DMS79 treated with DMSO at 0.1 percent for 48 hours (cell line): ENCODE measurements at places on chromosomes 3 and 15.

DNA sequence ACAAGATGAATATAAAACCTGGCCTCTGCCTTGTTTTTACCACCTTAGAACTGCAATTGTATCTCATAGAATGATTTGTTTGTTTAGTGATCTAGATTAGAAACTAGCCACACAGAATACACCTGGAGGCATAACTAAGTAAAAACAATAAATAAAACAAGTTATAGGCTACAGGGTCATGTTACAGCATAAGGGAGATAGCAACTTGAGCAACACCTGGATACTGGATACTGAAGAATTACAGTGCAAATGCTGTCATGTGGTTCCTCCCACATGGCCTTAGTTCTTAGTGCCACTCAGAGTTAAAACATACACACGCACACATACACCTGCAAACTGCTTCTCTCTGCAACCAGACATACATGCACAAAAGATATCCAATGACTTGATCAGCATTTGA is 563.4 kb upstream of the DPPA4 start:
- DNase-seq = no peak

DNA sequence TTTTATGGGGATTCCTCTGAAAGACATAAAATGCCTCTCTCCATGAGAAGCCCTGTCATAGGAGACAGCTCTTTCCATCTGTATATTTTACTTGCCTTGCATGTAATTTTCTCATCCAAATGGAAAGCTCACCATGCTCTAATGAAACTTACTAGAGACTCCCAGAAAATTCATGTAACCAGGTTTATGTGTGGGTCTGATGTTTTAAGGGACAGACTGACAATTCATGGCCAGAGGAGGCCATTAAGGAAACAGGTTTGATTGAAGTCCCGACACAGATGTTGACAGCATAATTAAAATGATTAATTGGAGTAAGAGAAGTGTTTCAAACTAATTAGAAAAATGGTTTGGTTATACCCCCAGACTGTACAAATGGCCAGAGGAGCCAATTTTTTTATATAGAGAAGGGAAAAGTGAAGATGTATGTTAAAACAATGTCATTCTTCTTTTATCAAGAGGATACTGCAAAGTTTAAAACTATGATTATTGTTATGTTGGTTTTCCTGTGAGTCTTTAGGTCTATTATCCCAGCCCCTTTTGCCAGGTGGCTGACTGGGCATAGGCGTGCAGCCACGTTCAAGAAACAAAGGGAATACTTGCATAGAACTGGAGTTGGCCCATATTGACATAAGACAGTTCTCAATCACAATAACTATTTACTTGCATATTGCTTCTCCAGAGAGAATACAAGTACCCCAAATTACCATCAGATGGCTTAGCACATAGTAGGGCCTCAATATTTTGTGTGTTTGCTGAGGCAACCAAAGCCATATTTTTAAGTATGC is 64.8 kb downstream of the RBMS3 start:
- no peak for DNase-seq

DNA sequence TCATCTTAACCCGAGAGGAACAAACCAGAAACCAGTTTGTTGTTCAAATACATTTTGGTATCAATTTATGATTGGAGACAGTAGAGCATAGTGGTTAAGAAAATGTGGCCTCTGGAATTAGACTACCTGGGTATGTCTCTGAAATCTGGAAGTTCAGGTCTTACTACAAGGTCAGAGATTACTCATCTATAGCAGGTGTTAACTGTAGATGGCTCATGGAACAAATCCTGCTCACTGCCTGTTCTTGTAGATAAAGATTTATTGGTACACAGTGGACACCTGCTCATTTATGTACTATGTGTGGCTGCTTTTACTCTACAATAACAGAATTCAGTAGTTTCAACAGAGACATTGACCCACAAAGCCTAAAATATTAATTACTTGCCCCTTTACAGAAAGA is 413.3 kb downstream of the CNTN6 start:
- no peak for DNase-seq

- no peak for DNase-seq
Observed at GRCh38 chr3:14716591-14716990, 41.6 kb downstream of the C3orf20 start.

DNA sequence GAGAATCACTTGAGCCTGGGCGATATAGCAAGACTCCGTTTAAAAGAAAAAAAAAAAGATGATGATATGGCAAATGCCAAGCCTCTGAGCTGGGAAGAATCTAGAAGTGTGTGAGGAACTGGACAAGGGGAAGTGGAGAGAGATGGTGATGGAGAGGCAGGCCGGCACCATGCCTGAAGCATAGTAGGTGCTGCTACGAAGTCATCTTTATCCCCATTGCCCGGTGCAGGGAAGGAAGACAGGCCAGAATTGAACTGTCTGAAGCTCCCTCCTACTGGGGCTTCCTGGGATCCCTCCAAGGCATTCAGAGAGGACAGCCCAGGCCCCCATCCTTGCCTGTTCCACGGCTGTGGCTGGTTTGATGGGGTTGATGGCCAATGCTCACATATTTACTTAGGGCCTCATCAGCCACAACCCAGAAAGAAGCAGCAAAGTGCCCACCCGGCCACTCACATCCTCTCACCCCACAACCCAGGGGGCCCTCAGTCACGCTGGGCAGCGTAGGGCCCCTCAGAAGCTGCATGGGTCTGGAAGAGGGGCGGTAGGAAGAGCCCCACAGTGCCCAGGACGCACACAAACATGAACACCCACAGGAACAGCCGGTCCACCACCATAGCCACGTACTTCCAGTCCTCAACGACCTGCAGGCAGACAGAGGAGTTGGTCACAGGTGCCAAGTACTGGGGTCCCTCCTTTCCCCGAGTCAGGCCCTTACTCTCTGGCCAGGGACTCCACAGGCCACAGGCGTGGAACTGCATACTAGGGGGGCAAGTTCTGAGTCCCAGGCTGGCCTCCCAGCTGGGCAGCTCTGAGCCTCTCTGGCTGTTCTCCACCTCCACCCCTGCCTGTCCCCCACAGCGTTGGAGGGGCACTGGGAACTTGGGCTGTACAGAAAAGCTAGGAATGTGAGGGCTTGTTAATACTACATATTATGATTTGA is 4.1 kb upstream of the CHRNA3 start:
- DNase-seq = no peak

- no peak for DNase-seq
Observed at GRCh38 chr3:69993757-69994156, 5.8 kb upstream of the SAMMSON start.
